Activated naive CD8-positive, alpha-beta T cell treated with anti-CD3 and anti-CD28 coated beads, Interleukin-2, amount 10 ng/mL, durations not matched to agents 7 days and 5 days (primary cell): ENCODE measurements at places on chromosomes 7 and 10. TPM values are rescaled to one million over a fixed set of nuclear protein-coding genes. Genes with fewer than 3 reads are reported as not detected.

The CASP2 gene
- 96.5 TPM for total RNA-seq

The C10orf95 gene
- 0.54 TPM for total RNA-seq

The CLIP2 gene
- 3.0 TPM for total RNA-seq

The TFR2 gene
- total RNA-seq: 11.0 TPM

DNA sequence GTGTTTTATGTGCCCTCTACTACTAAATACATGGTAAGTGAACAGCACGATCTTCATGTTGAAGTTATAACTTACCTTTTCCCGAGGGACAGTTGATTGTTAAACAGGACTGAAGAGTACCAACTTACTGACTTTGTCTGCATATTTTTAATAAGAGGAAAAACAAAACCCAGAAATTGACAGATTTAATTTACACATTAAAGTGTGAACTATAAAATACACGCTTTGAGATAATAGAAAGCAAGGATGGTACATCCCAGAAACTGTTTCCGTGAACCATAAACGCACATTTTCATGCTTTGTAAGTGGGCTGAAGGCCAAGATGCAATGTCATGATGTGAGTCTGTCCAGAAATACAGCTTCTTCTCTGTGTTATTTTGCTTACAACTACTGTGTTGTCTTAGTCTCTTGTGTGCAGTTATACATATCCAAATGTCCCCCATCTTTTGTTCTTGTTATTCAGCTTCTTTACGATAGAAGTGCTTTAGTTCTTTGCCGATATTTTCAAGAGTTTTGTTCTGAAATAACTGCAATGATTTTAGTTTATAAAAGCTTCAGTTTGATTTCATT lies 190.1 kb downstream of the MLLT10 start:
- DNase-seq: no peak

GRCh38 chr7:129244220-129244619 lies 19.4 kb downstream of the AHCYL2 start:
- DNase-seq: no peak

GRCh38 chr7:43938892-43939482 lies 12.8 kb downstream of the UBE2D4 start:
- DNase-seq: no peak

- no peak for DNase-seq
Observed at GRCh38 chr7:30738026-30738915, 13.7 kb upstream of the INMT start.
